ENCODE measurements at places on chromosomes 7 and 10.

DNA sequence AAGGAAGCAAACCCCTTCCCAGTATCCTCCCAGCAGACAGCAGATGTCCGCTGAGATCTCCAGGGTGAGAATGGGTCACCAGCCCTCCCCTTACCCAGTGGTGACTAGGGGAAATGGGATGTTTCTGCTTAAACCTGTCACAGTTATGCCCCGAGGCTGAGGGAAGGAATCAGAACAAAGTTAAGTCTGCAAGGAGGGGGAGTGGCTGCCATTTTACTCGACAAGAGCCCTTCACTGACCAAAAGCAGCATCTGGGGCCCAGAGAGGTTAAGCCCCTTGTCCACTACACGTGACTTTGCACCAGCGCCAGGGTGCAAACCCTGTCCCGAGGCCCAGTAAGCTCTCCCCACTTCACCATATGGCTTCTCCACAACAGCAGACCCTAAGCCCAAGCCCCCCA is 4.6 kb upstream of the NANOS1 start:
- no peak for DNase-seq

GRCh38 chr10:35752469-35753461 is 110.7 kb upstream of the FZD8 start:
- DNase-seq: no peak

- DNase-seq: no peak
Measured at GRCh38 chr10:95404864-95405263, 114.1 kb upstream of the PDLIM1 start.

GRCh38 chr10:91493313-91493712 is 83.2 kb downstream of the HECTD2 start:
- peak; percentile 14 for DNase-seq

GRCh38 chr7:100407285-100408180 is 21.0 kb downstream of the ZCWPW1 start:
- DNase-seq: peak; percentile 85

- DNase-seq: no peak
Measured at GRCh38 chr10:46327685-46328084, 40.9 kb downstream of the ANTXRL start.

- no peak for DNase-seq
Measured at GRCh38 chr10:94199565-94199964, 163.2 kb downstream of the NOC3L start.

DNA sequence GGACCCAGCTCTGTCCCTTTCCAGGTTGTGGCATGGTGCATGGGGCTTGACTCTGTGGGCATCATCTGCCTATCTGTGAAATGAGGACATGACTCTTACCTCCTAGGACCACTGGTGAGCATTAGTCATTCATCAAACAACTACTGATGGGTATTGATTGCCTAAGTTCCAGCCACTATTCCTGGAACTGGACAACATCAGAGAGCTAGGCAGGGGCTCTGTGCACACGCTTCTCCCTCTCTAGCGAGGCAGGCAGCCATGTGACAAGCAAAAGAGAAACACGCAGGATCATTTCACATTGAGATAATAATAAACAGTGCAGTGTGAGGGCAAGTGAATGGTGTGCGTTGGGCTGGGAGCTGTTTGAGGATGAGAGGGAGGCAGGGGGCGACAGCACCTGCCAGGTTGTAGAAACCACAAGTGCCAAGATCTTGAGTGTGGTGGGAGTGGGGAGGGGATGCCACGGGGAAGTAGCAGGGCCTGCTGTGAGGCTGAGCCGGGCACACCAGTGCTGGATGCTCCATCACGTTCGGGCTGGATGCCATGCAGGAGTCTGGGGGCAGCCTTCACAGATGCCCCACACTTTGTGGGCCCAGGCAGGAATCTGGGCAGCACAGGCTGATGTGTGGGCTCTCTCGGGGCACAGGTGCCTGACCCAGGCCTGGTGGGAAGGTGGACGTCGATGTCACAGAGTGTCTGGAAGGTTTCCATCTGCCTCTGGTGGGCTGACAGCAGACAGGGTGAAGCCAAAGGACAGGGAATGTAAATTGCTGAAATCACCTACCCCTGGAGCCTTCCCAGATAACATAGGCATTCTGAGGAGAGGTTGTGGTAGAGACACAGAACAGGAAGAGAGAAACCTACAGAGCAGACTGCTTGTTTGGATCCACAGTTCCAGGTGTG is 405.5 kb downstream of the RPS24 start:
- DNase-seq: no peak

DNA sequence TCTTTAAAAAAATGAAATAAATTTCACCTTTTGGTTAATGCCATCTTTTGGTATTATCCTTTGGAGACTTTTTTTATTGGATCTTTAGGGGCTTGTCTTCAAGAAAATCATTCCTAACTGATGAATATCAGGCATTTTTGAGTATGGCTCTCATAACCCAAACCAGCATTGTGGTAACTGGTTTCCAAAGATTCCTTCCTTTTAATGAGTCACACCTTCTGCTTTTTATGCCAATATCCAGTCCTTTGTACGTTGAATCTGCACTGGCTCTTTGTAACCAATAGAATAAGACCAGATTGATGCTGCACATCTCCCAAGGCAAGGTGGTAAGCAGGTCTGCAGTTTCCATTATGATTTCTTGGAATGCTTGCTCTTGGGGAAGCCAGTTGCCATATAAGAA is 89.1 kb downstream of the GPR158 start:
- no peak for DNase-seq

GRCh38 chr7:22589641-22590201 is 89.7 kb upstream of the STEAP1B start:
- no peak for DNase-seq

DNA sequence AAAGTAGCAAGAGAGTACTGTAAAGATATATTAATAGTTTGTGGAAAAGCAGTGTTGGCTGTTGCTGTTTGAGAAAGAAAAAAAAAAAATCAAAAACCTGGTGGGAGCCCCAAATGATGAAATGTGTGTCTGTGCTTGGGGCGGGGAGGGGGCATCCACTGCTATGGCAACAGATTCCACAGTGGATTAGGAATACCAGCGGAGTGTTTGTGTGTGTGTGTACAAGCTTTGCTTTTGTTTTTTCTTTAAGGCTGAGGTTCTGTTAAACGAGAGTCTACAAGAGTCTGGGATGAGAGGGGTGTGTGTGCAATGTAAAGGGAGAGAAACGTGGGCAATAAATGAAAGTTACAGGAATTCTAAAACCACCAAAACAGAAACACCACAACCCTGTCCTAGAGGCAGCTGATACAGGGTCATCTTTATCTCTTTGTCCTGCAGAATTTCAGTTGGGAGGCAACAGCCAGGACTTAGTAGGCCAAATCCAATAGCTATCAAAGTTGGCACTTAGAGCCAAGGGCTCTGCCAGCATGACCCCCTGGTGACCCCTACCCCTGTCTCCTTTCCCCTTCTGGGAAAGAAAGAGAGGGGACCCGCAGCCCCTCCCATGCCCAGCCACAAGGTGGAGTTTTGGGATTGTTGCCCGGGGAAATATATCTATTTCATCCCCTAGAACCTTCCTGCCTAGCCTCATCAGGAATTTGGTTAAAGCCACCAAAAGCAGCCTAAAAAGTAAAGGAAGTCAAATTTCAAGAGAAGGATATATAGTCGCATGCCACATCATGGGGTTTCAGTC is 85.4 kb downstream of the OSBPL3 start:
- no peak for DNase-seq

DNA sequence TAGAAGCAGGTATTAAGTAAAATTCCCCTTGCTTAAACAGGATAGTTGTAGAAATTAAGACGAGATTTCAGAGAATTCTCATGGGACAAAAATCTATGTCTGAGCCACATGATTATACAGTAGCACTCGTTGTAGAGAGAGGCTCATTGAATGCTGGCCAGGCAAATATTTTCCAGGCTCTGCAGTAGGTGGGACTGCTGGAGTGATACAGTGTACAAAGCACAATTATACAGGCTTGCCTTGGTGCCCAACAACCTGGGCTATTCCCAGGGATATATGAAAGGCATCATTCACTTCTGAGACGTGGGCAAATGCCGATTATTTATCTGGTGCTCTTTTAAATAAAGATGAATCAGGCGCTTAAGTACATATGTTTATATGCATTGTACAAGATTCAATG is 380.6 kb downstream of the PHTF2 start:
- DNase-seq: no peak

DNA sequence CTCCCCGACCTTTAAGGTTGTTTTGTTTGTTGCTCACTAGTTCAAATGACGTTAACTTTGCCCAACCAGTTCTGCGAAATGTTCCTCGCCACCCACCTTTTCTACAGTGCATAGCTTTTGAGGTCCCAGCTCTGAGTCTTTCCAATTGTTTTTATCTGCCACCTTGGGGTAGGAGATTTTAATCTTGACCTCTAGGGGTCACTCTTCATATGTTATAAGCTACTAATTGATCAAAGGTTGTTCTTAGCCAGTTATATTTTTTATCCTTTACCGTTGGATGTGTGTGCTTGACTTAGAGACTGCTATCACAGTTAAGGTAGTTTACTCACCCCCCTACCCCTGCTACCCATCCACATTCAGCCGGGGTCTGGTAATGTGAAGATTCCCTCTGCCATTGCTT is 372.4 kb downstream of the SUGCT start:
- peak; percentile 24 for DNase-seq

GRCh38 chr7:44149571-44150465 is 8.7 kb upstream of the MYL7 start:
- DNase-seq: no peak

GRCh38 chr7:66301249-66301648 is 96.1 kb downstream of the TPST1 start:
- DNase-seq: no peak

DNA sequence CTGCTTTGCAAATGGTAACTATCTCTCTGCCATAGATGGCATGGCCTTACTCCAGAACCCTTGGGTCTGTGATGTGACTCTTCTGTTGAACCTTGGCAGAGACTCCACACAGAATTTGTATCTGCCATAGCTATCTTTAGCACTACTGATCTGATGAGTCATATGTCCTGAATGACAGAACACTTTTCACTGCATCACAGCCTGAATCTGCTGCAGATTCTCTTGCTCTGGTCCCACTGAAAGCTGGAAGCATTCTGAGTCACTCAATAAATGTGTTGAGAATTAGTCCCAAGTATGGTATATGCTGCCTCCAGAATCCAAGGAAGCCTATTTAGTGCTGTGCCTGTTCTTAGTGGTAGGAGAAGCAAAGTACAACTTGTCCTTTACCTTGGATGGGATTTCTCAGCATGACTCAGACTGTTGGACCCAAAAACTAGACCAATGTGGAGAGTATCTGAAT is 39.5 kb upstream of the ANKRD1 start:
- peak; percentile 45 for DNase-seq
